Prostate gland (tissue), 2 donors: ENCODE measurements at places on chromosomes 7 and 10.
A peak's percentile ranks its signal among the peaks of the same experiment; 100 is the strongest.

- DNase-seq, result no peak
Measured at GRCh38 chr7:145497911-145498525, 618.6 kb upstream of the CNTNAP2 start.

DNA sequence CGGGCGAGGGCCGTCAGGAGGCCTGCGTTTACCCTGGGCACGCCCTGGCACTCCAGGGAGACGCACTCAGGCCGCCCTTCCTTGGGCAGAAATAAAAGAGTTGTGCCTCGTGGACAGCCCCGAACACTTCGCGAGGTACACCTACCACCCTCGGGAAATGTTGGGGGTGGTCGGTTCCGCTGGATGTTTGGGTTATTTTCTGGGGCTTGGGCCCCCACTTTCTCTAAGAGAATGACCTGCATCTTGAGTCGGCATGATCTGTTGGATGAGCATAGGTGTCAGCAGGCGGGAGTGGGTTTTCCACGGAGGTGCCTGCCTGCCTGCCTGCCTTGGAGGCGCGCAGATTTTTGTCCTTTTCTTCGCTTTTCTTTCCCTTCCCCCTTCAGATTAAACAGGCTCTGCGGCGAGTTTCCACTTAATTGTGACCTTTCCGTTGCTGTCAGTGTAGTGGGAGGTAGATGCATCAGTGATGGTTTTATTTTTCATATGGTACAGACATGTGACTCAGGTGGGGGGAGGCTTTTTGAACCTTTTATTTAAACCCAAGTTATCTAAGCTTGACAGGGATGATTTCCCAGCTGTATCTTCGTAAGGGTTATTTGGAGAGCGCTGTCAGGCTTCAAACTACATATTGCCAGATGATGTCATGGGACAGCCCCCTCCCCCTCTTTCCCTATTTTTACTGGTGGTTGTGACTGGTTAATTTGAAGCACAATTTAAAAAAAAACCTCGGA, 661 bp downstream of the HECTD2 start:
- DNase-seq, result peak; percentile 37

DNA sequence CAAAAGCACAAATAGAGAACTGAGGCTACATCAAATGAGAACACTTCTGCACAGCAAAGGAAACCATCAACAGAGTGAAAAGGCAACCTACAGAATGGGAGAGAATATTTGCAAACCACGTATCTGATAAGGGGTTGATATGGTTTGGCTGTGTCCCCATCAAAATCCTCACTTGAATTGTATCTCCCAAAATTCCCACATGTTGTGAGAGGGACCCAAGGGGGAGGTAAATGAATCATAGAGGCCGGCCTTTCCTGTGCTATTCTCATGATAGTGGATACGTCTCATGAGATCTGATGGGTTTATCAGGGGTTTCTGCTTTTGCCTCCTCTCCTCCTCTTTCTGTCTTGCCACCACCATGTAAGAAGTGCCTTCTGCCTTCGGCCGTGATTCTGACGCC, 120.6 kb upstream of the FRMD4A start:
- no peak for DNase-seq

GRCh38 chr7:74572301-74572979, 85.1 kb upstream of the GTF2I start:
- DNase-seq, result peak; percentile 18

DNA sequence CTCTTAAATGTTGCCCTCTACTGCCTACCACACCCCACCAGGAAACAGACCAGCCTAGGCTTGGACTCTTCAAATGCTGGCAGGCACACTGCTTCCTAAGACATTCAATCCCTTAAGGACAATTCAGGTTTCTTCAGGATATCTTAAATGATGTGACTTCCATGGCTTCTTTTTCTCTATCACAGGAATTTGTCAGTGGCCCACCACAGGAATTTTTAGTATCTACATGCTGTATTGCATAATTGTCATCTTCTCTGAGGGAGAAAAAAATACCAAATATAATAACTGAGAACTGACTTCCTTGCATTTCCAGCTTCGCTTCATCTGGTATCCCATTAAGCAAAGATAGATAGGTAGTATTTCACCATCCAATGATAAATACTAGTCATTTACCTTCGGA, 129.3 kb downstream of the WNT2 start:
- no peak for DNase-seq

DNA sequence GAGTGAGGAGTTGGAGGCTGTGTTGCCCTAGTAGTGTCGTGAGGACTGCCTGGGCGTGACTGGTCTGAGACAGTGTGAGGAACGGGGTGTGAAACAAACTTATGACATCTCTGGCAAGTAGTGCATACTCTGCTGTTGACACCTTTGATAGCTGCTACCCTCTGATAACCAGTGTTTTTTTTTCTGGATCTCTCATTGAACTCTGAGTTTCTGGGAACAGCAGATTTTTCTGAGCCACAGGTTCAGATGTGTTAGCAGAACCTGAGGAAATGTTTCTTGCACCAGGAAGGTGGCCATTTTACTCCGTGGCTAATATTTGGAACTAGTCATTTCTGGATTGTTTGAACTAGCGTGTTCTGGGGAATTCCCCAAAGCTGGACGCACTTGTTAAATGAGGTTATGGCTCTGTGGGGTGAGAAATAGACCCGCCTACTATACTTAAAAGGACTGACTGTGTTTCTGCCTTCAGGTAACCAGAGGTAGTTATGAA, 52.9 kb downstream of the AUTS2 start:
- DNase-seq, result no peak

DNA sequence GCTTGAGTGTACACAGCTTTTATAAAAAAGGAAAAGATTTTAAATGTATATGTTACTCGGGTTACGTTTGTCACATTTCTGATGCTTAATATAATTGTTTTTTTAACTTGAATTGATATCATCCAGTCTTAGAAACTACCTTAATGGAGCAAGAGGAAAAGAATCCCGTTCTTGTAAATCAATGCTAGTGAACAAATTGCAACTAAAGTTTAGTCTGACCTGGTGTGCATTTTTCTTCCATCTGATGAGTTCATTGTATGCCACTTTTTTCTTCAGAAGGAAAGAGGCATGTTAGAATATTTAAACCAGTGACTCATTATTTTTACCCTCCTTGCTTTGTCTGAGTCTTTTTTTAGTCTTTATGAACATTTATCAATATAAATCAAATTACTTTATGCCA, 34.7 kb downstream of the NET1 start:
- DNase-seq, result no peak

DNA sequence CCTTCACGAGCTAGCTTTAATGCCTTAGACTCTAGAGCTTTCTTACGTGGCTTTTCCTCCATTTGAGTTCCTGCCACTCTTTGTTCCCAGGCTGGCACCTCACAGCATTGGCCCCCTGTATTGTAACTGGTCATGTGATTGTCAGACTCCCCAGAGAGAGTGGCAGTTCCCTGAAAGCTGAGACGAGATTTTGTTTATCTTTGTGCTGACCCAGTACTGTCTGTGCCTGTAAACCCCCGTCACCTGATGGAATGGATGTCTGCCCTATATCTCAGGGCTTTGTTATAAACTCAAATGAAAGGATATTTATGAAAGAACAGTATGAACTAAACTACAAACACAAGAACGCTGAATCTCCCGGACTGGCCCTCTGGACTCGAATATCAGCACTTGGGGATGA, 13.0 kb downstream of the NOBOX start:
- peak; percentile 83 for DNase-seq

- DNase-seq, result no peak
Measured at GRCh38 chr10:20162123-20162522, 345.9 kb downstream of the PLXDC2 start.

DNA sequence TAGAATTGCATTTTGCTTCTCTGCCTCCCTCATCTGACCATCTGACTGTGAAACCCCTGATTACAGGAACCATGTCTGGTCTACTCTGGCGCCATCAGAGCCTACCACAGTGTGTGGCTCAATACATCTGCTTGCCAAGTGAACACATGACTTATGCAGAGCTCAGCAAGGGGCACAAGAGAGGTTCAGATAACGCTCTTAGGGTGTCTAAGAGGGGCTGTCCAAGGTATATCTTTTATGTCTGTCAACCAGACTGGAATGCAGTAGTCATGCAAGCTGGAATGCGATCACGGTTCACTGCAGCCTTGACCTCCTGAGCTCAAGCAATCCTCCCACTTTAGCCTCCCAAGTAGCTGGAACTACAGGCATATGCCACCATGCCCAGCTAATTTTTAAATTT, 10.3 kb upstream of the RRP12 start:
- DNase-seq, result no peak

GRCh38 chr7:25720427-25720826, 431.6 kb upstream of the NFE2L3 start:
- no peak for DNase-seq

DNA sequence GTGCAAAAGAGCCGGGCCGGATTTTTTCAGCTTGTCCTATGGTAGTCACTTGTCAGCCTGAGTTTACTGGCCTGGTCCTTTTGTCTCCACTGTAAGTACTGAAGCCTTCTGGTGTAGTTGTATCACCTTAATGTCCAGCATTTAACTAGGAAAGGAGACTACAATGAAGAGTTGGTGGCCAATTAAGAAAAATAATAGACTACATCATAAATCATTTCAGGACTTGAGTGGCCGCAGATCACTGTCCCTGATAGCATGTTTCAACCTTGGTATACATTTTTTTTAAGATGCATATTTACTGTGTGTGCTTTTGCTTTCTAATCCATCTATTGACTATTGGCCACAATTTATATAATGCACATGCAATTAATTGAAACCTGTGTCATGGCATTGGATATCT, 6.1 kb downstream of the FZD1 start:
- DNase-seq, result no peak

DNA sequence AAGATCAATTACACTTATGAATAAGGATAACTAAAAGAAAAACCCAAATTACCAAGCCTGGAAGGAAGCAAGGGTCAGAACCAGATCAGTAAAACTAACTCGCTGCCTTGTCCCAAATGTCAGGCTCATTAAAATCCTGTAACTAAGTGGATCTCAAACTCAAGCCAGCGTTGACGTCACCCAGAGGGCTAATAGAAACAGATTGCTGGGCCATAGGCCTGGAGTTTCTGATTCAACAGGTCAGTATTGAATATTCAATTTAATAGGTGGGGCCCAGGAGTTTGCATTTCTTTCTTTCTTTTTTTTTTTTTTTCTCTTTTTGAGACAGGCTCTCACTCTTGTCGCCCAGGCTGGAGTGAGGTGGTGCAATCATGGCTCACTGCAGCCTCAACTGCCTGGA, 397.0 kb downstream of the CALN1 start:
- no peak for DNase-seq

GRCh38 chr7:31692451-31692850, 5.4 kb downstream of the PPP1R17 start:
- DNase-seq, result no peak
